ENCODE measurements at places on chromosomes 12 and 14.

DNA sequence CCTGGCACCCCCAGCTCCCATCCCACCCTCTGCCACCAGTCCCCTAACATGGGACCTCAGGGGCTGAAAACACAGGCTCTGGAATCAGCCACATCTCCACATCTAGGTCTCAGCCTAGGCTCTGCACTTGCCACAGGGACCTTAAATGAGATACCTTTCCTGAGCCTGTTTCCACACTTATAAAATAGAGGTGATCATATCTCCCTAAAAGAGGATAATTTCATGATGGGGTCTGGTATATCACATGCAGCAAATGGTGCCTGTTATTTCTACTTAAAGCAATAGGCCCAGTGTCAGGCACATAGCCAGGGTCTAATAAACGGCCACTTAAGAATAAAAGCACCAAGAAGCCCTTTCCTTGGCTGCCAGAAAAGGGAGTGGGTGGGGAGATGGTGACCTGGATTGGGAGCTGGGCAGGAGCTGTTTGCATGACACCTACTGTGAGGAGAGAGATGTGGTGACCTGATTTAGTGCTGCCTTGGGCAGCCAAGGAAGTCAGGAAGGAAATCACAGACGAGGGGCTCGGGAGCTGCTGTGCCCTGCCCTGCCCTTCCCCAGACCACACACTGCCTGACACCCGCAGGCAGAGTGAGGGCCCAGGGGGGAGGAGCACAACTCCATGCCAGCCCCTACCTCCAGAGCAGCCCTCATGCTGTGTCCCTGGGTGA is 71.2 kb downstream of the IRF2BPL start:
- DNase-seq = peak; percentile 29
- no peaks in the 10 kb centered on the region for H3K27me3 ChIP-seq
- peak overlapping the region; percentile 97 for H3K27ac ChIP-seq

- H3K36me3 ChIP-seq = no peaks in the 10 kb centered on the region
- DNase-seq = no peak
- H3K4me3 ChIP-seq = no peak overlapping the region
Measured at GRCh38 chr14:45891417-45892080, 638.5 kb upstream of the MIS18BP1 start.

- no peak overlapping the region for H3K27ac ChIP-seq
- no peak overlapping the region for H3K4me3 ChIP-seq
- no peaks in the 10 kb centered on the region for H3K36me3 ChIP-seq
Measured at GRCh38 chr12:130608132-130608531, 108.0 kb downstream of the RIMBP2 start.

DNA sequence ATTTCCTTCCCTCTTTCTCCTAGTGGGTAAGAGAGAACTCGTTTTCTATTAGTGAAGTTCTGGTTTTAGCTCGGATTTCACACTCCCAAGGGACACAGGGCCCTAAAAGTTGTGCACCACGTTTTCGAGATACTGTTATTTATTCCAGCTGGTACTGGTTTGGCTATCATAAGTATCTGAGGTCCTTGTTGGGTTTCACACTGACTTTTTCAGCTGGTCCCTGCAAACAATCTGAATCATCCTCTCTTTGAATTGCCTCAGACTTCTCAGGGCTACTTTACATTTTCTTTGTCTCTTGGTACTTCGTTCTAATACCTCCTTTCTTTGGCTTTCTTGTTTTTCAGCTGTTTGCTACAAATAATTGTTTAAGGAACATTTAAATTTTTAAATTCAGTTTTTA is 75.7 kb downstream of the SCN8A start:
- H3K4me1 ChIP-seq = no peaks in the 10 kb centered on the region
- no peaks in the 10 kb centered on the region for H3K36me3 ChIP-seq
- peaks cover 6% of the 10 kb centered on the region for H3K27me3 ChIP-seq
- no peak overlapping the region for H3K4me3 ChIP-seq
- no peak for DNase-seq

- no peak overlapping the region for H3K27ac ChIP-seq
- peaks cover 12% of the 10 kb centered on the region for H3K27me3 ChIP-seq
- H3K4me1 ChIP-seq = peaks cover 4% of the 10 kb centered on the region
- DNase-seq = no peak
- no peak overlapping the region for H3K4me3 ChIP-seq
- H3K36me3 ChIP-seq = peaks cover 3% of the 10 kb centered on the region
Measured at GRCh38 chr14:104091927-104092771, 6.6 kb downstream of the ASPG start.
